Glutamatergic neuron (in vitro differentiated cells): ENCODE measurements at places on chromosomes 13 and 19.

GRCh38 chr13:31970231-31970930 lies 61.2 kb upstream of the FRY start:
- no peak for DNase-seq

DNA sequence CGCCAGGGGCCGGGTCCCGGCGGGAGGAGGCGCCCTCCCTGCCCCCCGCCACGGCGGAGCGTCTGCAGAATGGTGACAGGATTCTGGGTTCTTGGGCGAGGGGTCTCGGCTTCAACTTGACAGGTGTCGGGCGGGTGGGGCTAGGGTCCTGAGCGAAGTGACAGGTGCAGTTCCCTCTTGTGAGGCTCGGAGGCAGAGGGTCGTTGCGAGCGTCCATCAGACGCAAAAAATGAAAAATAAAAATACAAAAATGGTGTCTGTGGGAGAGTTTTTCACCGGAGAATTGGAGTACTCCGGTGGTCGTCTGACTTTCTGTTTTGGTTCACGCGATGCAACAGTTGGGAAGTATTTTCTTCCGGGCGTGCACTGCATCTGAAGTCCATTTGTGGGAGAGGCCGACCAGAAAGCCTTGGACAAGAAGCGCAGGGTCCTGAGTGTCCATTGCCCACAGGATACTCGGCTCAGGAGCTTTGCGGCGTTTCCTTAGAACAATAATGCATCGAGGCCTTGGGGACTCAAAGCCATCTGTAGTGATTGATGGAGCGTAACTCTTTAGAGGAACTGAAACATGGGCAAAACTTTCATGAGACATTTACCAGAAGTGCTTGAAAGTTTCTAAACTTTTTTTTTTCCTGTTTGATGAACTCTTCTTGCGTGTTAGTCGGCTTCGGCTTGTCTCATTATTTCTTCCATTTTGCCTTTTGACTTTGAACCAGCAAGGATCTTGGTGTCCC lies 759 bp downstream of the RB1 start:
- DNase-seq = peak; percentile 48

- no peak for DNase-seq
These were observed 250.3 kb upstream of the ATXN8OS start for GRCh38 chr13:69857183-69857821.

- no peak for DNase-seq
These were observed 1478.3 kb downstream of the UQCRFS1 start for GRCh38 chr19:27734496-27735220.

GRCh38 chr19:7596211-7596937 lies 711 bp downstream of the CAMSAP3 start:
- no peak for DNase-seq

- no peak for DNase-seq
These were observed 4.1 kb upstream of the UBAC2 start for GRCh38 chr13:99196466-99197116.

- DNase-seq = no peak
These were observed 6.9 kb downstream of the CARM1 start for GRCh38 chr19:10878253-10878652.

DNA sequence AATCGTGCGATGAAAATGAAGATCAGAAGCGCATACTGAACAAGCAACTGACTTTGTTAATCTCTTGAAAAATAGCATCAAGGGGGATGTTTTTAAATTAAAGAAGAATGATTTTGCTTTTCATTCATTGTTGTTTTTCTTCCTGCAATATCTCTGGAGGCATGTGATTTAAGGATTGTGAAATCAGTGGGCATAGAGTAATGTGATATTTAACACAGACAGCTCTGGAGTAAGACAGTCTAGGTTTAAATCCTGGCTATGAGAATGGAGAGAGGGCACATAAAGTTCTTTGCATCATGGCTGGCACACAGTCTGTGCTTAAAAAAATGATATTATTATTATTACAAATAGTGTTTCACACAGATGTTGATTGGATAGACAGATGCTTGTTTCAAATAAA lies 243.1 kb upstream of the NBEA start:
- DNase-seq = no peak

- DNase-seq = no peak
These were observed 1.1 kb downstream of the TECR start for GRCh38 chr19:14530506-14530905.

- DNase-seq = no peak
These were observed 4.1 kb downstream of the PRAM1 start for GRCh38 chr19:8498295-8498694.

DNA sequence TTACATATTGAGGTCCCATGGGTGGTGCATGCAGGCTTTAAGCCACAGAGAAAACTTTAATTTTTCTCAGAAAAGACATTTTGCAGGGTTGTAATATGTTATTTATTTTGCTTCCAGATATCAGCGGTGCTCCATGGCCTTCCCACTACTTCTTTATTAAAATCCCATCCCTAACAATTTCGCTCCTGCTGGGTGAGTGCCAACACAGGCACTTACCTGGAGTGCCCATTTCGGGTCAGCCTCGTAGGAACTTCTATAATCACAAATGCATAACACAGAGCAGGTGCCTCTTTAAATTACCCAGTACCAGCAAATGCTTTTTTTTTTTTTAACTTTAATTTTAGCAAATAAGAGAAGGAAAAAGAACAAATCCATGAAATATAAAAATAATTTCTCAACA lies 86.4 kb downstream of the EFNB2 start:
- DNase-seq = no peak

- DNase-seq = peak; percentile 27
These were observed 855 bp downstream of the UNC13A start for GRCh38 chr19:17687141-17687856.

DNA sequence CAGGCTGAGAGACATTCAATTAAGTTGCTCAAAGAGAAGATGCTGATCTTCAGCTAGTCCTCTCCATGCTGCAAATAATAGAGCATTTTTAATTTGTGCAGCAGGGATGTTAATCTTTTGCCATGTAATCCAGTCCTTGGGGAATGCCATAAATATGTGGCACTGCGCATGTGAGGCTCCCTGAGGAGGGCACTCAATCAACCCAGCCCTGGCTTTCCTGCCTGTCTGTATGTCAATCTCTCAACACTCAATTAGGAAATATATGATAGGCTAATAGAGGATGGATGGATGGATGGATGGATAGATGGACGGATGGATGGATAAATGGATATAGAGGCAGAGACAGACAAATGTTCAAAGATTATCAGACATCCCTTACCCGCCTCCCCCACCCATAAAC lies 31.6 kb upstream of the POP4 start:
- no peak for DNase-seq

DNA sequence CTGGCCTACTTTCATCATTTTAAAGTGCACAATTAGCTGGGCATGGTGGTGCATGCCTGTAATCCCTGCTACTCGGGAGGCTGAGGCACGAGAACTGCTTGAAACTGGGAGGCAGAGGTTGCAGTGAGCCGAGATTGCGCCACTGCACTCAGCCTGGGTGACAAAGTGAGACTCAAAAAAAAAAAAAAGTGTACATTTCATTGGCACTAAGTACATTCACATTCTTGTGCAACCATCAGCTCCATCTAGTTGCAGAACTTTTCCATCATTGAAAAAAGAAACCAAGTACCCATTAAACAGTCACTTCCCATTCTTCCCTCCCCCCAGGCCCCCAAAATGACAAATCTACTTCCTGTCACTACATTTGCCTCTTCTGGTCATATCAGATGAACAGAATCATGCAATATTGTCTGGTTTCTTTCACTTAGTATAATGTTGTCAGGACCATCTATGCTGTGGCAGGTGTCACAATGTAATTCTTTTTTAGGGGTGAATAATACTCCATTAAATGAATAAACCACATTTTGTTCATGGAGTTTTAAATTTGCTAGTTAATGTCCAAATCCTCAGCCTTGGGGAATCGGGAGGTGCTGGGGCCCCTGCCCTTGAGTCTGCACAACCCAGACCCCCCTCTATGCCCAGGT lies 7.4 kb upstream of the SIGLEC11 start:
- DNase-seq = no peak

DNA sequence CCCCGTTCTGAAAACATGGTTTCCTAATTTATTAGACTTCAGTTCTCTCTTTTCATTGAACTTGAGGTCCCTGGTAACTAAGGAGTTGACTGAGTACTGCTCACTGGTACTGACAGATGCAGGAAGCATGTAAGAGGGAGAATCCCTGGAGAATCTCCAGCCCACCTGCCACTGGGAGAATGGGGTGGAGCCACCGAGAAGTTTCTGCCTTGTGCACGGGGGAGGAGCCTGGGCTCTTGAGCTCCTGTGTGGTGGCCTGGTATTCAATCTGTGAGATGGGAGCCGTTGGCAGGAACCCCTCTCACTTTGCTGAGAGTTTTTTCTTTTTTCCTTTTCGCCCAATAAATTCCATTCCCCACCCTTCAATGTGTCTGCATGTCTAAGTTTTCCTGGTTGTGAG lies 13.2 kb upstream of the AKAP11 start:
- DNase-seq = peak; percentile 41
